ENCODE measurements at places on chromosomes 3 and 15.

DNA sequence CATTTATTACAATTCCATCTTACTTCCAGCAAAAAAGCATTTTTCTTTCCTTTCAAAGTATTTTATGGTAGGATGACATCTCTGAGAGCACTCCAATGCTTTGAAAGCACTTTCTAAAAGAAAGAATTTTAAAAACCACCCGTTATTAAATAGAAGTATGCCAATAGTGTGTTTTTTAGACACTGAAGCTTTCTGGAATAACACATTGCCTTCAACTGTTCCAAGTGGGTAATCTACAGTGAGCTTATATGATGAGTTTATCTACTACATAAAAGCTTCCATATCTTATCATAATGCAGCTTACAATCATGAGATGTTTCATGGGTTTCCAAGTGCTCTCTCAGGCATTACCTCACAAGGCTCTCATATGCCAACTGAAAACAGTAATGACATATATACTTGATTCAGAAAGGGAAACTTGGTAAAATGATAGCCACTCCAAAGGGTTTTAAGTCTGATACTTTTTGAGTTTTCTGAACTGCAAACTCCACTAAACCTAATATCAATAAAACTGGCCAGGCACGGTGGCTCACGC, 14.1 kb downstream of the CMTM6 start:
- DNase-seq: no peak

DNA sequence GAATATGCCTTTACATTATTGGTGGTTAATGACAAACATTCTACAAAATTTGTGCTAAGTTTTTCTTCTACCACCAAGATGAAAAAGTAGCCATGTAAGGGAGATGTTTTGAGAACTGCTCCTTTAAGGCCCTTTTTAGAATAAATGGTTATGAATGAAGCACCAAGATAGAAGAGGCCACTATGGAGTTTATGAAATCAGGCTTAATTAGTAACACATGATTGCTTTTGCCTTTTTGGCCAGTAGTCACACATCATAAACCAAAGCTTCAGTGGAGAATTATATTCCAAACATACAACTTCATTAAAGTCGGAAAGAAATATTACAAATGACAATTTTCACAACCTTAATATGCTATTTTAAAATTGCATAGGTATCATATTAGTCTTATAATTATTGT, 331.7 kb downstream of the RBMS3 start:
- no peak for DNase-seq

DNA sequence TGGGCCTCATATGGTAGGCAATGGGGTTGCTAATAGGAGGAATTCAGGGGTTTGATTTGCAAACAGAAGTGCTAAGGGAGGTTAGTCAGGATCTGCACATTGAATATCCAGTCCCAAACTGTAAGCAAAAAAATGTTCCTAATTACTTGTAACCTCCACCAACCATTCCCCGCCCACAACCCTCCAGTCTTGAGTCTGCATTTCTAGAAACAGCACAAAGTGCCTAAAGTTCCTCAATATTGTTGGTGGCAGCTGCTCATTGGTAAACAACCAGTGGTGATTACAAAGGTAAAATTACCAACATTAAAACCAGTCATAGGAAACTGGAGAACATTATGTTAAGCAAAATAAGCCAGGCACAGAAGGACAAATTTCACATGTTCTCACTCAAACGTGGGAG, 18.9 kb downstream of the HDC start:
- no peak for DNase-seq

- no peak for DNase-seq
These were observed 351.6 kb downstream of the GAP43 start for GRCh38 chr3:115974940-115975339.

GRCh38 chr3:146160321-146160963, 542 bp downstream of the PLOD2 start:
- DNase-seq: peak; percentile 41

DNA sequence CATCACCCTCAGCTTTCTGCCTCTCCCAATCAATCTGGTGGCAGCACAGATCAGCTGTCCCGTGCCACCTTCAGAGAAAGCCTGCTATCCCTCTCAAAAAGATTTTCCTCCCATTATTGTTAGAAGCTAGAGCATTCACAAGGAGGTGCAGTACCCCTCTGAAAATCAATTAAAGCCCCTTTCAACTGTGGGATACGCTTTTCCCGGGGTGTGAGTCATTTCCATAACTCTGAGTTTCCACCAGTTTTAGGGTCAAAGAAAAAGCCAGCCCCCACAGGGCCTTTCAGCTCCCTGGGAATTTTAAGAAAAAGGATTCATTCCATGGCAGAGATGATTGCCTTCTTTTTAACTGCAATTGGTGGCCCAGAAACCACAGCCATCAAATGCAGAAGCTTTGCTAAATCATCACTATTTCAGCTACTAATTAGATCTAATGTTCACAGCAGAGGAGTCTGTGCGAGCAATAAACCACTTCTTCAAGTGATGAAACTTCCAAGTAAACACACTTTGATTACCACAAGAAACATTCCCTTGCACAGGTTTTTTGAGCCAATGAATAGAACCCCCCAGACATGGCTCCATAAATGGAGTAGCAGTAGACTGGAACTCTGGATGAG, 270.0 kb upstream of the TPRG1 start:
- DNase-seq: no peak

DNA sequence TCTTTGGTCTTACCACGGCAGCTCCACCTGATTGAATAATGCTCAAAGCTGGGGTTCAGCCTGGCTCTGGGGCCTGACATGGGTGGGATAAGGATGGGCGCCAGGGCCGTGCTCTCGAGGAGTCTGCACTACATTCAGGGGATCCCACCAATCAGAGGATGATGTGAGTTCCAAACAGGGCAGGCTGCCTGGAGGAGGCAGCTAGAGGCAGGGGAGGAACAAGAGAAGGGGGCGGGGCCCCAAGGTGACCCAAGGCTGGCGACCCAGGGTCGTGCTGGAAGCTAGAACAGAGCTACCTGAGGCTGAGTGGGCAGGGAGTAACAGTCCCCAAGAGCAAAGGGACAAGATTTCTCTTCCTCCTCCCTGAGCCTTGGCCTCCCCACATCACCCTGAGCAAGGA, 56.1 kb downstream of the PCSK6 start:
- DNase-seq: no peak
